Stimulated activated CD8-positive, alpha-beta memory T cell treated with anti-CD3 and anti-CD28 coated beads, Interleukin-7, amount 100 ng/mL, for 24 hours (primary cell): ENCODE measurements at places on chromosomes 5 and 9.
A peak's percentile ranks its signal among the peaks of the same experiment; 100 is the strongest.

- no peak for DNase-seq
Observed at GRCh38 chr5:102547141-102548035, 48.6 kb upstream of the SLCO6A1 start.

DNA sequence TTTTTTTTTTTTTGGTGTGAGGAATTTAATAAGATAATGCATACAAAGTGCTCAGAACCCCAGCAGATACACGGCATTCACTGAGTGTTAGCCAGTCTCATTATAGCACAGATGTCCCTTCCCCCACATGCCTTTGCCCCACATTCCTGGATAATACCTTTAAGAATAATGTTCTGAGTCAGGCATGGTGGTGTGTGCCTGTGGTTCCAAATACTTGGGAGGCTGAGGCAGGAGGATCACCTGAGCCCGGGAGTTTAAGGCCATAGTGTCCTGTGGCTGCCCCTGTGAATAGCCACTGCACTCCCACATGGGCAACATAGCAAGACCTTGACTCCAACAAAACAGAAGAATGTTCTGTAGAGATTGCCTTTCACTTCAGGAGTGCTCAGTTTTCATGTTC, 24.2 kb upstream of the ANKRD18A start:
- no peak for DNase-seq

DNA sequence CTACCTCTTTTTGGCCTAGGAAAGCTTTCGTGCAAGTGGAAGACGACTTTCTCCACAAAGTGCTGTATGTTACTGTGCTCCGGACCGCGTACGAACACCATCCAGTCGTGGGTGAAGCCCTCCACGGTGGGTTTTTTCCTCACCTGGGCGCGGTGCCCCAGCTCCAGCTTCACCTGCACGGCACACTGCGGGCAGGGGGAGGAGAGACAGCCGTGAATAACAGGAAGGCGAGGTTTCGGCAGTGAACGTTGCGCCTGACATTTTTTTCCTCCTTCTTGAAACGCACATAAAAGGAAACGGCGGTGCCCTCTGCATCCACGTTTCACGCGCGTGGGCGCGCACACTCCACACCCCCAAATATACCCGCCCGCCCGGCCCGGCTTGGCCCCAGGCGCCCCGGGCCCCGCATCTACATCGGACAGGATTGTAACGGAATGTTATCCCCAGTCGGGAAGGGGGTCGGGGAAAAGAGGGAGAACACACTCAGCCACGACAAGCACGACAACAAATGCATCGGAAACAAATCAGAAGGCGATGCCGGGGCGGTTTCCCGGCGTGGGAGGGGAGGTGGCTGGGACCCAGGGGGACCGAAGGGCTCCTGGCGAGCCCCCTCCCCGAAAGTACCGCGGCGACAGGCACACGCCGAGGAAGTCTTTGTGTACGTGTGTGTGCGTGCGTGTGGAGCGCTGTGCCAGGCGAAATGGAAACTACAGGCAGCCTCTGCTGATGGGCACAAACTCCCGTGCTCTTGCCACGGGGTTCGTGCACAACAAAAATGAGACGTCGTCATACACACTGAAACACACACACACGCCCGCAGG, 1.4 kb downstream of the MLLT3 start:
- peak; percentile 18 for DNase-seq

GRCh38 chr9:76438841-76439588, 20.0 kb upstream of the GCNT1 start:
- no peak for DNase-seq

DNA sequence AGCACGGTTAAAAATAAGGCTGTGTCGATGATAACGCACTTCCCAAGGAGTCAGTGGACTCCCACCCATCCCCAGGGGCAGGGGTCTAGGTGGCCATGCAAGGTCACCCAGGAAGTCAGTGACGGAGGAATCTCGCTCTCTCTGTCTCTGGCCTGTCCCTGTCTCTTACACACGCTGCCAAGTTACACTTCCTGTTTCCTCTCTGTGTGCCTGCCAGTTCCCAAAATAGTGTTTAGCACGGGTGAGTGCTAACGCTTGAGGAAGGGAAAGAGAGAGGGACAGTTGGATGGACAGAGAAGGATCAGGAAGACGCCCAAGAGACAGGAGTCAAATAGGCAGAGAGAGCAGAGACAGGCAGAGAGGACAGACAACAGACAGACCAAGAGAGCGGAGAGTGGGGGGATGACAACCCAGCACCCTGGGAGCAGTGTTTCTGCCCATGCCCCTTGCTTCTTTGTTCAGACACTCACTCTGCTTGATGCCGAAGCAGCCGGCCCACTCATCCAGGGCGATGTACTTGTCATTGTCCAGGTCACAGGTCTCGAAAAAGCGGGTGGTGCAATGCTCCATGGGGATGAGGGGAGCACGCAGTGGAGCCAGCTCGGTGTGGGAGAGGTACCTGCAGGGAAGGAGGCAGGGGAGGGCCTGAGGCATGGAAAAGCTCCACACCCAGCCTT, 23.0 kb downstream of the SPARC start:
- DNase-seq: no peak

- no peak for DNase-seq
Observed at GRCh38 chr5:10460252-10460906, 18.7 kb downstream of the ROPN1L start.

DNA sequence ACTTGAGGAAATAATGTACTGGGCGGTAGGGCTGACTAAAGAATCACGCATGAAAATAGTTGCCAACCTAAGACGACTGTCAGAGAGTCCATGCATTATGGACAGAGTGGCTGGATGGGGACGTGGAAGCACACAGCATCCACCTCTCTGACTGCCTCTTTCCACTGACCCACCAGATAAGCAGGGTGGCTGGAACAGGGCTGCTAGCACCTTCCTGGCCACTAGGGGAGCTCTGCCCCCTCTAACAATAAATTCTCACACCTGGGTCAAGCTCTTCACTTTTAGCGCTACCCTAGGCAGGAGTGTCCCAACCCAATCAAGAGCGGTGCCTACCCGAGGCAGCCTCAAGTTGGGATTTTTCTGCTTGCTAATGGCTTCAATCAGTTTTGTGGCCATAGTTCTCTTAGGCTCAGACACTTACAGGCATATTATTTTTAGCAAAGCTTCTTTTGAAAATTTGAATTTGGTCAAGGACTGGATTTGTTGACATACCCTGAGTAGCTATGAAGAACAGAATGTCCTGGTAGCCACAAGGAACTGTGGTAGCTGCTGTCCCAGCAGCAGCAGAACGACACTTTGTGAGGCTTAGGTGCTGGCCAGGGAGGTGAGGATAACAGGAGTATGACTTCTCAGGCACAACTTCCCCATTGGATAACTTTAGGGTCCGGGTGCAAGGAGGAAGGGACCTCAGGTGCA, 6.9 kb upstream of the TPM2 start:
- DNase-seq: no peak

DNA sequence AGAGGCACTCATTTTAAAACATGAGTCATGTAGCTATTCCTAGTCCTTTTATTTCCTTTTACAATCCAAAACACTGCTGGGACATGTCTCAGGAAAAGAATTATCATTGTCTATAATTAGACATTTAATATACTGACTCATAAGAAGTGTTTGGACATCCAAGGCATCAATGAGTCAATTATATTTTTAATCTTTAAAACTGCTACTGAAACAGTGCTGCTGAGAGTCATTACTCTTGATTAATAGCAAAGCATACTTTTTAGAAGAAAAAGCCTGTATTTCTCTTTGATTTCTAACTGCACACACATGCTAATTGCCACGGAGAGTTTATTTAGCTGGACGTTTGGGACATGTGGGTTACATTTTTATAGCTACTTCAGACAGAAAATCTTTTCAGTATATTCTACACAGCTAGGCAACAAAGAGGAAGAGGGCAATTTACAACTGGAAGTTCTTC, 1249.0 kb upstream of the CDH18 start:
- DNase-seq: no peak

- no peak for DNase-seq
Observed at GRCh38 chr5:95384485-95385213, 6.5 kb upstream of the FAM81B start.
